ENCODE measurements at places on chromosomes 13 and 19. TPM values are rescaled to one million over a fixed set of nuclear protein-coding genes. Genes with fewer than 3 reads are reported as not detected.

The PPP1R12C gene
- total RNA-seq, result 479 TPM

The IGLON5 gene
- total RNA-seq, result not detected

The KLK13 gene
- 6.1 TPM for total RNA-seq

- peak; percentile 72 for ATAC-seq
These were observed 273.5 kb downstream of the FGF14 start for GRCh38 chr13:102128216-102128810.

GRCh38 chr13:80048802-80049201, 292.1 kb downstream of the SPRY2 start:
- peak; percentile 94 for ATAC-seq

GRCh38 chr19:18807861-18808331, 16.8 kb upstream of the COMP start:
- ATAC-seq, result no peak

Data from gastroesophageal sphincter (tissue), 4 donors.